Regular cardiac myocyte (primary cell): ENCODE measurements at places on chromosomes 1 and 21. TPM values are rescaled to one million over a fixed set of nuclear protein-coding genes. Genes with fewer than 3 reads are reported as not detected.

The CFHR2 gene
- total RNA-seq, result not detected in 2 replicates

The NGF gene
- total RNA-seq, result 16.9 and 17.3 TPM in 2 replicates

The CNTN2 gene
- total RNA-seq, result under 0.01 TPM in 2 replicates

The NR1I3 gene
- total RNA-seq, result not detected in 2 replicates

The RGS8 gene
- total RNA-seq, result 0.28 TPM in 1 of 2 replicates, not detected in the other

The EPRS1 gene
- 175 and 211 TPM in 2 replicates for total RNA-seq

The UBASH3A gene
- total RNA-seq, result not detected in 2 replicates

The ADCY10 gene
- 0.19 and 0.56 TPM in 2 replicates for total RNA-seq

The COL9A2 gene
- total RNA-seq, result 0.38 and 1.4 TPM in 2 replicates

The LIN28A gene
- not detected in 2 replicates for total RNA-seq

The ADGRB2 gene
- 2.1 and 8.2 TPM in 2 replicates for total RNA-seq

The RORC gene
- not detected in 2 replicates for total RNA-seq

The HAO2 gene
- not detected in 2 replicates for total RNA-seq

The CFAP107 gene
- total RNA-seq, result not detected in 2 replicates

The CRYAA gene
- not detected in 2 replicates for total RNA-seq

The F13B gene
- total RNA-seq, result under 0.01 TPM in 1 of 2 replicates, not detected in the other

The POU3F1 gene
- total RNA-seq, result not detected in 2 replicates

The MPL gene
- not detected in 2 replicates for total RNA-seq

The KDF1 gene
- total RNA-seq, result 0.28 TPM in 1 of 2 replicates, not detected in the other

The SYTL1 gene
- under 0.01 TPM in 1 of 2 replicates, not detected in the other for total RNA-seq

The SYT6 gene
- not detected in 2 replicates for total RNA-seq

The CFHR4 gene
- not detected in 2 replicates for total RNA-seq

The GJA8 gene
- total RNA-seq, result not detected in 2 replicates

The GPR3 gene
- total RNA-seq, result 0.56 and 0.58 TPM in 2 replicates

The TMEM200B gene
- 5.2 and 7.6 TPM in 2 replicates for total RNA-seq

The SPRR2E gene
- not detected in 2 replicates for total RNA-seq

The KCNA2 gene
- total RNA-seq, result under 0.01 TPM in 1 of 2 replicates, not detected in the other

The PLA2G2C gene
- not detected in 2 replicates for total RNA-seq

The FCER1G gene
- total RNA-seq, result 0.38 TPM in 1 of 2 replicates, not detected in the other

The CNKSR1 gene
- 0.19 and 0.85 TPM in 2 replicates for total RNA-seq

The RABIF gene
- total RNA-seq, result 2.8 and 5.6 TPM in 2 replicates

The CASQ1 gene
- total RNA-seq, result under 0.01 TPM in 1 of 2 replicates, not detected in the other

The TFF1 gene
- total RNA-seq, result not detected in 2 replicates

The C1orf94 gene
- not detected in 2 replicates for total RNA-seq

The SYF2 gene
- total RNA-seq, result 32.4 and 52.1 TPM in 2 replicates

The BACH1 gene
- total RNA-seq, result 81.1 and 270 TPM in 2 replicates

The DLGAP3 gene
- under 0.01 TPM in 1 of 2 replicates, not detected in the other for total RNA-seq

The RGS4 gene
- 919 and 1,715 TPM in 2 replicates for total RNA-seq

The MRPS14 gene
- 21.1 and 22.4 TPM in 2 replicates for total RNA-seq

The AMY2A gene
- total RNA-seq, result not detected in 2 replicates

The STYXL2 gene
- not detected in 2 replicates for total RNA-seq

The CNR2 gene
- total RNA-seq, result not detected in 2 replicates

The PYHIN1 gene
- total RNA-seq, result not detected in 2 replicates

The FAM78B gene
- total RNA-seq, result under 0.01 and 0.28 TPM in 2 replicates

The UTP11 gene
- 30.2 and 56.4 TPM in 2 replicates for total RNA-seq

The SELE gene
- under 0.01 TPM in 2 replicates for total RNA-seq

The SYPL2 gene
- 0.19 and 0.56 TPM in 2 replicates for total RNA-seq

The IFI44 gene
- 19.2 and 23.8 TPM in 2 replicates for total RNA-seq

The KCNK1 gene
- 0.38 and 0.56 TPM in 2 replicates for total RNA-seq

The OR2L5 gene
- not detected in 2 replicates for total RNA-seq

The SELENOF gene
- 230 and 297 TPM in 2 replicates for total RNA-seq

The SLAMF7 gene
- total RNA-seq, result not detected in 2 replicates

The ANKRD35 gene
- total RNA-seq, result 0.85 and 0.96 TPM in 2 replicates

The OR2T29 gene
- not detected in 2 replicates for total RNA-seq

The TMEM125 gene
- total RNA-seq, result under 0.01 TPM in 1 of 2 replicates, not detected in the other

The SLAMF9 gene
- 0.28 TPM in 1 of 2 replicates, not detected in the other for total RNA-seq

The SPATA21 gene
- not detected in 2 replicates for total RNA-seq

The NCAM2 gene
- 6.3 and 11.6 TPM in 2 replicates for total RNA-seq
